ENCODE measurements at places on chromosomes 11 and 22.

- ATAC-seq = no peak
These were observed 4.2 kb upstream of the CTR9 start for GRCh38 chr11:10746871-10747270.

DNA sequence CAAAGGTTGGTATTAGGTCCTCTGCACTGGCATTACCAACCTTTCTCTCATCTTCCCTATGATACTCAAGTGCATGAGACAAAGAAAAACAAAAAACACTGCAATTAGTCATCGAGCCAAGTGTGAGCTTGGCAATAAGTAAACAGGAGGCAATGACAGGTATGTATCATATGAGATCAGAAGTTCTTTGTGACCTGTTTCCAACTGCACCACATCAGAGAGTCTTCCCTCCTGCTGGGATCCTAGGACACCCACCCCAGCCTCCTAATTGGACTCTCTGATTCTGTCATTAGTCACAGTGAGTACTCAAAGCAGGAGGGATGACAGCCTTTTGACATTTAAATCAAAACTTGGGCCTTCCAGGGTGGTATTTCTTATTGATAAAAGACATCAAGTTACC is 7.8 kb upstream of the JAML start:
- no peak for ATAC-seq

- ATAC-seq = peak; percentile 63
These were observed 19.4 kb upstream of the MALAT1 start for GRCh38 chr11:65479184-65480145.

GRCh38 chr11:118820412-118821357 is 29.7 kb upstream of the DDX6 start:
- peak; percentile 75 for ATAC-seq

DNA sequence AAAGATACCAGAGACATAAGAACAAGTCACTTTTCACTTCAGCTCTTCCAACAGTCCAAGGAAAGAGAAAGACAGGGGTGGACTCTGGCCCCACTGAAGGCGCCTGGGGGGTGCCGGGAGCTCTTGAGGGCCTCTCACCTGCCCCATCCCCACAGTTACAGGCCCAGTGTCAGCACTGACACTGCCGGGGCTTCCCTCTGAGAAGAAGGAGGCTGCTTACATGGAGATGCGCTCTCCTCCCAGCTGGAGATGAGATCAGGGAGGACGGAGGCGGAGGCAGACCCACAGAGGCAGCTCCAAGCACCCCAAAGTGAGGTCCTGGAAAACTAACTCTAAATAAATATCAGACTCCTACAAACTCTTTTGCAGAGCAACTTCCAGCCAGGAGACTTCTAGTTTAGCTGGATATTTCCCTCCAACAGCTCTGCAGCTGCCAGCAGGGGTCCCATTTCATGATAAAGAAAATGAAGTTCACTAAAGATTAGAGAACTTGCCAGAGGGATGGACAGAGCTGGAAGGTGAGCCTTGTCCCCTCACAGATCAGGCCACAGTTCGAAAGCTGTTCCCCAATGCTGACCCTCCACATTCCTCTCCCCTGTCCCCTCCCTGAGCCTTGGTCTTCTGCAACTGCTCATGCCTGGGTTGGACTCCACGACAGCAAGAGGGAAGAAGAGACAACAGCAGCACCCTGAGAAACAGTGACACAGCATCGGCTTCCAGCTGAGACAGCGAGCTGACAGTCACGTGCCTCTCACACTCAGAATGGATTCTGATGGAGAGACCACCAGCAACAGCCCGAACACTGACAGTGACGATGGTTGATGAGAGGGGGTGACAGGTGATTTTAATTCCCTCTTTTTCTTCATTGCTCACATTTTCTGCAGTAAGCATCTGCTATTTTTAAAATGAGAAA is 5.8 kb downstream of the CARS1 start:
- no peak for ATAC-seq

DNA sequence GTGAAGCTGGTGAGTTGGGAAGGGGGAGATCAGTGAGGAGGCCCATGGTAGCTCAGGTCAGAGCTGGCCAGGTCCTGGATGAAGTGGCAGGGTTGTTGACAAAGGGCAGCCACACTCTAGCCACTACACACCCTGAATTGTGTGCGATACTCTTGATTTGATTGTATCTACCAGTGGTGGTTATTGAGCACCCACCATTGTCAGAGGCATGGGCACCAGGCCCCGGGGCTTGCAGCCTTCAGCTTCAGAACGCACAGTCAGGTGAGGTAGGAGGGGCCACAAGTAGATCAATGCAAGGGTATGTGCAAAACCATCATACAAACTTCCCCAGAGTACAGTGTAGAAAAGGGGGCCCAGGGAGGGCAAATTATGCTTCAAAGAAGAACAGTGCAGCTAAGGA is 38.1 kb downstream of the MICAL2 start:
- no peak for ATAC-seq

DNA sequence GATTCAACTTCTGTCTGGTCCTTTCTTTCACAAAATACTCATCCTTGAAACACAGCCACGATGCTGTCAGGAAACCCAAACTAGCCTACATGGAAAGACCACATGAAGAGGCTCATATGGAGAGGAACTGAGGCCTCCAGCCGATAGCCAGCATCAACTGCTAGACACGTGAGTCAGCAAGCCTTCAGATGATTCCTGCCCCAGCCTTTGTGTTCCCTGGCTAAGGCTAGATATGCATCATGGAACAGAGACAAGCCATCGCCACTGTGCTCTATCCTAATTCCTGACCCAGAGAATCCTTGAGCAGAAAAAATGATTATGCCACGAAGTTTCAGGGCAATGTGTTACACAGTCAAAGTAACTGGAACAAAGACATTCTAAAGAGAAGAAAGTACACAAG is 75.5 kb downstream of the ENTHD1 start:
- ATAC-seq = peak; percentile 27

DNA sequence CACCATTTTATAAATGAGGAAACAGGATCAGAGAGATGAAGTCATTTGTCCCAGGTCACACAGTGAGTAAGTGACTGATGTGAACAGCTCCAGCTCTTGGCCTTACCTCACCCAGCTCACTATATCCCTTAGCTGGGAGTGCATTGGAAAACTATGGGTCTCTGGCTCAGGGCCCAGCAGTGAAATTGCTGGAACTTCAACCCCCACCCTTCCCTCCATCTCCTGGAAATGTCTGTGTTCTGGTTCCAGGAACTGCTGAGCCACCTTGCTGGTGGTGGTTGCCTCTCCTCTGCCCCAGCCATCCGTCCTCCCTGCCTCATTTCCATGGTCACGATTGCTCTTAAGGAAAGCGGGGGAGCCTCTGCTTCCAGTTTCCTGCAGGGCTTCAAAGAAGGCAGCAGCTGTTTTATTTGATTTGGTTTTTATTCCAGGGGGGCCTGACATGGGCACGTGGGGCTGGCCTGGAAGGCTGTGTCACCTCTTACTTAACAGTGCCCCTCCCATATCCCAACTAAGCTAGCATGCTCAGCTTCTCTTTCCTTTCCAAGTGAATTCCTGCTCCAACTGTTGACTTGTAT is 46.2 kb upstream of the CSTF3 start:
- no peak for ATAC-seq

DNA sequence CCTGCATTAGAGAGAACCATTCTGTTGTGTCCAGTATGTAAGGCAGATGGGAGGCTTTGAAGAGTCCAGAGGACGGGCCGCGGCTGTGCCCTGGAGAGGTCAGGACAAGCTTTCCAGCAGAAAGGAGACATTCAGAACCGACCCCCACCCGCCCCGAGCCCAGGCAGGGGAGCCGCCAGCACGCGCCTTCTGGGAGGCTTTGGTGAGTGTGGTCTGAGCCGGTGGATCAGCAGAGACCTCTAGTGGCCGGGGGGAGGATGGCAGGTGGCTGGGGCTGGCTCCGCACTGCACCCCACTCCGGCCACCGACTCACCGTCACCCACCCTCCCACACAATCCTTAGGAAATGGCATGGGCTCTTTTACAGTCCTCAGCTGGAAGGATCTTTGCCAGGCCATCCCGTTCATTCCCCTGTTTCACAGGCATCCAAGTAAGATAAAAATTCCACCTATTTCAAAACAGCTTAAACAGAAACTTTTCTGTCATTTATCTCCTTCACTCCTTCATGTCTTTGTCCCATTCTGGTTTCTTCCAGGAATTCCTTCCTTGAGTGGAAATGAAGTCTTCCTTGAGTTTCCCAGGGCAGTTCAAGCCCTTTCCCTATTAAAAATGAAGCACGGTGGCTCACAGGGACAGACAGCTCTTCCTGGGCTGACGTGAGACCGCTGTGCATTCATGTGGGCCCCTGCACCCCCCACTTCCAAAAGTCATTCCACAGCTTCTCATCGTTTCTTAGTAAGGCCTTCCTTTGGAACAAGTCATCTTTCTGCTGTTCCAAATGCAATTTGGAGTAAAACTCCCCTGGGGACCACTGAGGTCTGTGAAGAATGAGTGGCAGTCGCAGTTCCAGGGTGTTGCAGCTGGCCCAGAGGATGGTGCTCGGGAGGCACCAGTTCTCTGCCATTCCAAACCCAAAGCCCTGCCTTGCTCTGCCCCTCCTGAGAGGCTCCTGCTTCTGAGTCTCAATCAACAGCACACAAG is 91.0 kb downstream of the FEZ1 start:
- ATAC-seq = peak; percentile 98

- ATAC-seq = no peak
These were observed 32.9 kb downstream of the OR52E1 start for GRCh38 chr11:5102246-5102645.

DNA sequence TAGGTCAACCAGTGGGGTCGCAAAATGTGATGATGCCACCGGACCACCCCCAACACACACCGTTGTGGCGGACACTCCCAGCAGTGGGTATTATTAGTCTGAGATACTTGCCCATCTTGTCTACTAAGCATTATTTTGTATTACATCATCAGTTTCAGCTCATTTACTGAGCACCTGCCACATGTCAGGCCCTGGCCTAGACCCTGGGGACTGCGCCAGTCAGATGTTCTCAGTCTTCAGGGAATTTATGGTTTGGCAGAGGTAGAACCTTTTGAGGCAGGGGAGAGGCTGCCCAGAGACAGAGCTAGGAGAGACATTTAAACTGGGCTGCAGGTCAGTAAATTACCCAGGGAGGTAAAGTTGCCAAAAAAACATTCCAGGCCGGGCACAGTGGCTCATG is 43.1 kb upstream of the GCAT start:
- no peak for ATAC-seq

GRCh38 chr11:67291481-67292381 is 2.6 kb downstream of the ANKRD13D start:
- no peak for ATAC-seq

Data from SK-N-SH treated with all-trans-retinoic acid at 6 μM for 48 hours (cell line).